Pons (tissue), 1 donor: ENCODE measurements at places on chromosomes 1 and 21.

GRCh38 chr1:117046781-117047180, 13.3 kb upstream of the TTF2 start:
- no peak for DNase-seq

DNA sequence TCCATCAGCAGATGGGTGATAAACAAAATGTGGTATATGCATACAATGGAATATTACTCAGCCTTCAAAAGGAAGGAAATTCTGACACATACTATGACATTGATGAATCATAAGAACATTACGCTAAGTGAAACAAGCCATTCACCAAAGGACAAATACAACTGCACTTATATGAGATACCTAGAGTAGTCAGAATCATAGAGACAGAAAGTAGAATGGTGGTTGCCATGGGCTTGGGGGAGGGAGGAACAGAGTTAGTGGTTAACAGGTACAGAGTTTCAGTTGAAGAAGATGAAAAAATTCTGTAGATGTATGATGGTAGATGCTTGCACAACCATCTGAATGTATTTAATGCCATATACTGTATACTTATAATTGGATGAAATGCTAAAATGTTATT, 39.1 kb upstream of the KCNK2 start:
- no peak for DNase-seq

DNA sequence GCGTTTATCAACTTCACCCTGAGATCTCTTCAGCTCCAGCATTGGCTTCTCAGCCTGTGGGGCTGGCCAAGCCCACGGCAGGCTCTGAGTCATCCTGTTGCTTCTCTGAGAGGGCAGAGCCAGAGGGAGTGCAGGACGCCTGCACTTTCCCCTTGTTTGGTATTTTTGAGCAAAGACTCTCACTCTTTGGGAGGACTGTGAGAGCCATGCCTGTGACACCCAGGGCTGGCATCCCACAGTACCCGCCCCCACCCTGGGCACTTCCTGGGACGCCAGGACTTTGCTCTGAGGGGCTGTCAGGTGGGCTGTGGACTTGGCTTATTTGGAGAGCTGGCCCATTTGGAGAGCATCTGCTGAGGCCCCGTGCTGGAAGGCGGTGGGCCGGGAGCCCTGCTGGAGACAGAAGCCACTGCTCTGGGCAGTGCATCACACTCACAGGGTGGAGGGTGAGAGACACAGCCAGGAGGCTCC, 37.4 kb downstream of the VANGL1 start:
- no peak for DNase-seq

GRCh38 chr1:248906753-248907661, 972 bp downstream of the PGBD2 start:
- no peak for DNase-seq

DNA sequence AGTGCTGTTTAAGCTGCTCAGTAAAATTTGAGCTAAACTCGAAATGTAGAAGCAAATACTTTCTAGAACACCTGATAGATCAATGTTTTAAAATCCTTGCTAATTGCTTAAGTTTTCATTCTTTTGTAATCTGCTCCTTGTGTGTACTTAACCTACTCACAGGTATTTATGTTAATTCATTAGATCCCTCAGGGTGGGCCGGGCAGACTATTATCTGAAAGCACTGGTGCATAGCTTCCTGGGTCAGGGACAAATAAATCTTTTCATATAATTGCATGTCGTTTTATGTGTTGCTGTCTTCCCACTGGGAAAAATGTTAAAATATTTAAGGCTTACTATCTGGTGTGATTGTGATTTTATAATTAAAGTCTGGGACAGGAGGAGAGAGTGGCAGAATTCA, 440.5 kb downstream of the SMYD3 start:
- no peak for DNase-seq

DNA sequence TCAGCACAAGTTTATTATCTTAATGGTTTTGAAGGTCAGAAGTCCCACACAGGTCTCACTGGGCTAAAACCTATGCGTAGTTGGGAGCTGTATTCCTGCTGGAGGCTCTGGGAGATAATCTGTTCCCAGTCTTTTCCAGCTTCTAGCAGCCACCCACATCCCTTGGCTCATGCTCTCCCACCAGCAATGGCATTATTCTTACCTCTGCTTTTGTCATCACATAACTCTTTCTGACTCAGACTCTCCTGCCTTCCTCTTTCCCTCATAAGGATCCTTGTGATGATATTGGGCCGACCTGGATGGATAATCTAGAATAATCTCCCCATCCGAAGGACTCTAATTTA, 122.2 kb upstream of the PRDX6 start:
- DNase-seq = no peak

GRCh38 chr1:3668585-3669300, 16.4 kb downstream of the TP73 start:
- peak; percentile 5 for DNase-seq

- DNase-seq = no peak
These were observed 10.8 kb upstream of the COL8A2 start for GRCh38 chr1:36135796-36136195.

DNA sequence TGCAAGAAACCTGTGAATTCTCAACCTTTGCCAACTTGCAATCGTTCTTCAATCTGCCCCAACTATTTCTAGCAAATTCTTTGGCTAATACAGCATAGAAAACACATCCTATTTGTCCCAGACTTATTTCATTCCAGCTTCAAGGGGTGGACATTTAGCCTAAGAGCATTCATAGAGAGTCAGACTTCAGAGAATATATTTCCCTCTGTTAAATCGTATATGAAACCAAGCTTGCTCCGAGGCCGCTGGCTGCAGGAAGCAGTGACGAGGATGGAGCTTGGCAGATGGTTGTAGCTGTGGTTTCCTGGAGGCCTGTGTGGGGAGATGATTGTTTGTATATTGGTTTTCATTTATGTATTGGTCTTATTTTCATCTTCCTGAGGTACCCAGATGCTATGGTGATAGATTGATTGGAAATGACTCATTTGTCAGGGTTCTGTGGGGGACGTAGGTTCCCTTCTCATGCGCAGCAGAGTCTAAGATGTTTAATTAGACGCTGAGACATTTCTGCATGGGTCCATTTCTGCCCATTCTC, 26.1 kb downstream of the MAN1C1 start:
- no peak for DNase-seq

DNA sequence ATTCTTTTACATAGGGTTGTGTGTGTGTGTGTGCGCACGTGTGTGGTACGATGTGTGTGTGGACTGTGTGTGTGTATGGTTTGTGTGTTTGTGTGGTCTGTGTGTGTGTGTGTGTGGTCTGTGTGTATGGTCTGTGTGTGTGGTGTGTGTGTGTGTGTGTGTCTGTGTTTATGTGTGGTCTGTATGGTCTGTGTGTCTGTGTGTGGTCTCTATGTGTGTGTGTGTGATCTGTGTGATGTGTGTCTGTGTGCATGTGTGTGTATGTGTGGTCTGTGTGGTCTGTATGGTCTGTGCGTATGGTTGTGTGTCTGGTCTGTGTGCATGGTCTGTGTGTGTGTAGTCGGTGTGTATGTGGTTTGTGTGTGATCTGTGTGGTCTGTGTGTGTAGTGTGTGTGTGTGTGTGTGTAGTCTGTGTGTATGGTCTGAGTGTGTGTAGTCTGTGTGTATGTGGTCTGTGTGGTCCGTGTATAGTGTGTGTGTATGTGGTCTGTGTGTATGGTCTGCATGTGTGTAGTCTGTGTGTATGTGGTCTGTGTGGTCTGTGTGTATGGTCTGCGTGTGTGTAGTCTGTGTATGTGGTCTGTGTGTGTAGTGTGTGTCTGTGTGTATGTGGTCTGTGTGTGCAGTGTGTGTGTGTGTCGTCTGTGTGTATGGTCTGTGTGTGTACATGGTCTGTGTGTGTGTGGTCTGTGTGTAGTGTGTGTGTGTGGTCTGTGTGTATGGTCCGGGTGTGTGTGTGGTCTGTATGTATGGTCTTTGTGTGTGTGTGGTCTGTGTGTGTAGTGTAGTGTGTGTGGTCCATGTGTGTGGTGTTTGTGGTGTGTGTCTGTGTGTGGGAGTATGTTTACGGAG, 46.8 kb downstream of the RHOU start:
- no peak for DNase-seq

DNA sequence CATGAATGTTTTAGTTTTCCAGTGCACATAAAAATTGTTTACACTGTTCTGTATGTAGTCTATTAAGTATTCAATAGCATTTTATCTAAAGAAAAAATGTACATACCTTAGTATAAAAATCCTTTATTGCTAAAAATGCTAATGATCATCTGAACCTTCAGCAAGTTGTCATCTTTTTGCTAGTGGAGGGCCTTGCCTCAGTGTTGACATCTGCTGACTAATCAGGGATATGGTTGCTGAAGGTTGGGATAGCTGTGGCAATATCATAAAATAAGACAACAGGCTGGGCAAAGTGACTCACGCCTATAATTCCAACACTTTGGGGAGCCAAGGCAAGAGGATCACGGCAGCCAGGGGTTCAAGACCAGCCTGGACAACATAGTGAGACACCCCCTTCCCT, 9.0 kb downstream of the DYNLT5 start:
- no peak for DNase-seq

DNA sequence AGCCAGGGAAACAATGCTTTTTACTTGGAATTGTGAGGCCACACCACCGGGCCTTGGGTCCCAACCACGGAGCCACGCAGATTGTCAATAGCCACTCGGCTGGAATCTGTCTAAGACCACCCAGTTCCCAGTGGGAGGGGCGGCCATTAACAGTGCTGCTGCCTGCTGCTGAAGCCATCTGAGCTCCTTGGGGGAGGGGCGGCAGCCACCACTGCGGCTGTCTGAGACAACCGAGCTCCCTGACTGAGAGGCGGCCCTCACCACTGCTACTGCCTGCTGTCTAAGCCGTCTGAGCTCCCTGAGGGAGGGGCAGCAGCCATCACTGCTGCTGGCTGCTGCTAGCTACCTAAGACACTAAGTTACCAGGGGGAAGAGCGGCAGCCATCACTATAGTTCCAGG, 64.3 kb downstream of the DMRTA2 start:
- no peak for DNase-seq

DNA sequence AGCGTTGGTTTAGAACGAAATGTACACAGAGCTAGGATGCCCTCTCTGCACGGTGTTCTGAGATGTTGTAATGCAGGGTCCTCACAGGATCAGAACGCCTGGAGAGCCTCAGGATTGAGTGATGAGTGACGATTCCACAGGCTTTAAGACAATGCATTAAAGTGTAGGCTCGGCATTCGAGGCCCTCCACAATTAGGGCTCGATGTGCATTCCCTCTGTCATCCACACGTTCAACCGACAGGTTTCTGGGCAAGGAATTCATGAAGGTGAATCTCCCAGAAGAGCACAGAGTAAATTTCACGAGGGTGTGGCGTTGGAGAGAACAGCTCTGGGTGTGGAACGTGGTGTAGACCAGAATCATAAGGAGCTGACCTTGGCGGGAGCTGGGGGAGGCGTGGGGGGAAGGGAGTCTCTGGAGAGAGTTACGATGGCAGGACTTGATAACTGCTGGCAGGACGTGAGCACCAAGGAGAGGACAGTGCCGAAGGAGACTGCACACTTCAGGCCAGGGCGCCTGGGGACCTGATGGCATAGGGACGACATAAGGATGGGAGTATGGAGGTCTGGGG, 51.0 kb upstream of the EFHD2 start:
- DNase-seq = no peak

DNA sequence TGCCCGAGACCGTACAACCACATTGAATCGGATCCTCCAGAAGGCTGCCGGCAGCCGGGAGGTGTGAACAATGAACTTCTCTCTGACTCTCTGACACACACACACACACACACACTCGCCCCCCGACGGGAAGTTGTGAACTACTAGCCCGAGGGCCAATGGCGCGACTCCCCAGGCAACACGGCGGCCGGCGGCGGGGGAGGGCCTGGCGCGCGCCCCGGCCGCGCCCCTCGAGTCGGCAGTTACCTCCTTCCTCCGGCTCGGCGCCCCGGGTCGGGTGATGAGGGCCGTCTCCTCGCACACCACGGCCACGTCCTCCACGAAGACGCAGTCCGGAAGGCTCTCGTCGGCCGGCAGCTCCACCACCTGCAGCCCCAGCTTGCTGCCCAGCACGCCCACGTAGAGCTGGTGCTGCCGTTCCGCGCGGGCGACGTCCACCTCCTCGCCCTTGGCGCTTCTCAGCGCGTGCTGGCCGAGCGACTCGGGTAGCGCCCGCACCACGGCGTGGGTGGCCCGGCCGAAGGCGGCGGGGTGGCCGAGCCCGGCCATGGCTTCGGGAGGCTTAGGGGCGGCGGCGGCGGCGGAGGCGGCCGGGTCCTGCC, 361 bp downstream of the DDAH1 start:
- DNase-seq = peak; percentile 11

DNA sequence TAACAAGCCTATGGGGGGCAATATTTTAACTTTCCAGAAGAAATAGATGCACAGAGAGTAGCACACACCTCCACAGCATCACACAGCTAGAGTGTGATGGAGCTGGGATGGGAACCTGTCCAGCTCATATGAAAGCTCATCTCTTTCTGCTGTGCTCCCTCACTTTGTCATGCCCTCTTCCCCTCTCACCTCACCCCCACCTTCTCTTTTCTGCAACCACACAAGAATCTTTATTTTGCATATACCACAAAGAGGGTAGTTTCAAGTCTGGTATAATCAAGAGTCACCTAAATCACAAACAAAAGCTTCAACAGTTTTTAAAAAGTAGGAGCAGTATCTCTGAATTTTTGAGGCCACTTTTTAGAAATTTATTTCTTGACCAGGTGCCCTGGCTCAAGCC, 22.6 kb downstream of the FOXD2 start:
- DNase-seq = no peak

DNA sequence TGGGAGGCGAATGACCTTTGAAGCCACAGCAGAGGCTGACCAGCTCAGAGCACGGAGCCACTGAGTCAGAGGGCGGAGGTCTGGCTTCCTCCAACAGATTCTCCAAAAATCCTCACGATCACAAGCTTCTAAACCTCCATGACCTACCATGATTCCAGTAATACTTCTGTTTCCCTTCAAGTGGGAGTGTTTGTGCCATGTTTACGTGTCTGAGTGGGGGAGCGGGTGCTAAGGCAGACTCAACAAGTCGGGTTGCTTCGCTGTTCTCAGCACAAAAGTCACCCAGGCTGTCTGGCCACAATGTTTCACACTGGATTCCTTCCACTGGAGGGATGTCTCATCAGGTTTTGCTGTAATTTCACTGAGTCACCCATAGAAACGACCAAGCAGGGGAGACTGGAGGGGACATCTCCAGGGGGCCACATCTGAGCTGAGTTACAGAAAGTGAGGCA, 86.2 kb downstream of the SLC66A1 start:
- DNase-seq = peak; percentile 41
